ENCODE measurements at places on chromosomes 7 and 10.

DNA sequence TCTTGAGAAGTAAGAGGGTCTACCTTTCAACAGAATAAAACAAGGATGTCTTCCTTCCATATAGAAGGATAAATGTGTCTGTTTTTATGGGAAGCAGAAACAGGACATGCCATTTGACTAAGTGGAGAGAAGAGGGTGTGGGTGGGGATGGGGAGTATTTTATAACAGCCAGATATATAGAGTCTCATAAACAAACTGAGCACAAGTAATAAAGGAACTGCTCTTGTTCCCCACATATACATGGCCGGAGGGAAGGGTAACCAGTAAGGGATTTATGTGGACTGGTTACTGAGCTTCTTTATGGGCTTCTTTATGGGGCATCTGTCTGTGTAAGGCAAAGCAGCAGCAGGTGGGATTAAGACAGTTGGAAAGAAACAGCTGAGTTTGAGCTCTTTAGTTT is 558.1 kb downstream of the REEP3 start:
- DNase-seq, result no peak

GRCh38 chr10:94315975-94316464 is 46.7 kb downstream of the NOC3L start:
- DNase-seq, result no peak

- no peak for DNase-seq
Observed at GRCh38 chr10:102726274-102726673, 11.8 kb downstream of the SFXN2 start.

- no peak for DNase-seq
Observed at GRCh38 chr10:77301305-77301730, 336.3 kb downstream of the KCNMA1 start.

DNA sequence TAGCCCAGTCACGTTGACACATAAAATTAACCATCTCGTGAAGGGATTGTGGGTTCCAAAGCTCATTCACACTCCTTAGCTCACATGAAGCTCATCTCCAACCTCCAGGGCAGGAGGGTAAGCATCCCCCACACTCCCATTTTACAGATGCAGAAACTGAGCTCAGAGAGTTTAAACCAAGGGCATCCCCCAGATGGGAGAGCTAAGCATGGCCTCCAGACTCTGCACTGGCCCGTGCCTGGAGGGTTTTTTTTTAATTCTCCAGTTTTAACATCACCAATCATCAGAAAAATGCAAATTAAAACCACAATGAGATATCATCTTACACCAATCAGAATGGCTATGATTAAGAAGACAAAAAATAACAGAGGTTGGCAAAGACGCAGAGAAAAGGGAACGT is 53.3 kb upstream of the TCF7L2 start:
- DNase-seq, result no peak

GRCh38 chr7:118708741-118709140 is 484.2 kb downstream of the ANKRD7 start:
- no peak for DNase-seq

DNA sequence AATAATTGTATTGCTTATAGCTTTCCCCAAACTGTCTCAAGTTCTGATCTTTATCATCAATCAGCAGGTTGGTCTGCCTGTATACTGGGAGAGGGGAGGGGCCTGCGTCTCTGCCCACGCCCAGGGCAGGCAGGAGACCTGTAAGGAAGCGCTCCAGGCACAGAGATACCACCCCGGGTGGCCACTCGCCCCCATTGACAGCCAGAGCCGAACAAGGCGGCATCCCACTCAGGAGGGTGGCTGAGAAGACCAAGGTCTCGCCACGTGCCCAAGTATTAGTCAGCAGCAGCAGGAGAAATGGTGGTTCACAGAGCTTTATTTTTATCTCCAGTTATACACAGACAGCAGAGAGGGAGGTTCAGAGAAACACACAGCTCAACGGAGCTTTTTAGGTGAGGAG is 7.2 kb downstream of the STK32C start:
- DNase-seq, result no peak

GRCh38 chr7:51121036-51121790 is 195.4 kb downstream of the COBL start:
- DNase-seq, result no peak

GRCh38 chr10:122657255-122657654 is 42.4 kb downstream of the C10orf120 start:
- DNase-seq, result no peak

GRCh38 chr7:15906436-15906835 is 220.0 kb upstream of the MEOX2 start:
- no peak for DNase-seq

GRCh38 chr7:47408675-47409074 is 173.2 kb downstream of the TNS3 start:
- DNase-seq, result no peak

GRCh38 chr10:31343009-31343408 is 24.0 kb downstream of the ZEB1 start:
- DNase-seq, result no peak

- DNase-seq, result no peak
Observed at GRCh38 chr10:24701447-24701846, 22.2 kb downstream of the ARHGAP21 start.

GRCh38 chr10:57218382-57218781 is 857.3 kb upstream of the ZWINT start:
- DNase-seq, result no peak

- no peak for DNase-seq
Observed at GRCh38 chr7:132805766-132806165, 229.5 kb upstream of the PLXNA4 start.

DNA sequence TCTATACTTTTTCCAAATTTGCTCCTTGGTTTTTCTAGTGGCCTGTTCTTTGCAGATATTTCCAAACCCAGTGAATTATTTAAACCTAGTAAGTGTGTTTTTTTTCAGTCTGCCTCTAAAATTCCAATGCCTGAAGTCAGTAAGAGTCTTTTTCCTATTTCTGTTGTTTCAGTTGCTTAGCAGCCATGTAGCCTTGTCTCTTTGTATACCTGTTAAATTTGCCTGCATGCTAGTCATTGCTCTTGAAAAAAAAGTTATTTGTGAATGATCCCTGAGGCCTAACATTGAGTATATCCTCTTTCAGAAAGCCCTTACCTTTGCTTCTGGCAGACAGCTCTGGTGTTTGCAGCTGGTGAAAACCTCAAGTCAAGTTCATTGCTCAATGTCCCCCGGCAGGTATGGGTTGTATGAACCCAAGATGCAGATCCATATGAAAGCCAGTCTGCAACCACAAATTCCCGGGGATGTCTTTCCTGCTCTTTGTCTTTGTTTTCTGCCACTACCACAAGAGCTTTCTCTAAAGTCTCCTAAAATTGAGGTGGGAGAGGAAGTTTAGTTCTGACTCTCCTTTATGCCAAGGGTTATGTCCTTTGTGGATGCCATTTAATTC is 35.7 kb downstream of the CH25H start:
- no peak for DNase-seq

GRCh38 chr10:33057620-33058019 is 99.6 kb upstream of the ITGB1 start:
- no peak for DNase-seq

DNA sequence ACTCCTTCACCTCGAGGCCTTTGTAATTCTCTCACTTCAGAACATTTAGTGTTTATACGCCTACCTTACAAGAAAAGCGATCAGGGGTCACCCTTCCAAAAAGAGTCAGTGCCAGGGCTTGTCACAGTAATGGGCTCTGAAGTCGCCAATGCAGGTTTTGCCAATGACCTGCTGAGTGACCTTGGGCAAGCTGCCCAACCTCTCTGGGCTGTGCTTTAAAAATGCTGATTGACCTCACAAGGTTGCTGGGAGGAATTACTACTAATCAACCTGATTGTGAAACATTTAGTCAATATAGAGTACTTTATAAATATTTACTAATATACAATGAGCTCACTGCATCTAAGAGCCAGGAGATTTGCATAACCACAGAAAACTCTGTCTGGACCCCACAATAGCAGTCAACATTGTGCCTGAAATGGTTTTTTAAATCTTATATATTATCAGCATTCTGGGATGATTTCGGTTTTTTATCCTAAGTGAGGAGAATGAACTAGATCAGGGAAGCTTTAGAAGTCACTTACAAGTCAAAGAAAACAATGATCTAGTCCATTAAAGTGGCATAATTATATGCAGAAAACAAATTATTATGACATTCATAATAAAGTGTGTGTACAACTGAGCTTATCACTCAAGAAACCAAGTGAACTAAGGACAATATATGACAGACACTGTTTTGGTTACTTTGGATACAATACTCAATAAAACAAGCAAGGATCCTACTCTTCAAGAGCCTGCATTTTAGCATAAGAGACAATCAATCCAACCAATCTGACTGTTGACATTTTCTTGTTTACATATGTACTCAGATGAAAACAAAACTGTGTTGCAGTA is 290.5 kb downstream of the SORCS1 start:
- no peak for DNase-seq

- DNase-seq, result no peak
Observed at GRCh38 chr10:97643441-97643985, 3.0 kb downstream of the PI4K2A start.

GRCh38 chr10:76717141-76717540 is 920.5 kb downstream of the KCNMA1 start:
- no peak for DNase-seq
